Epithelial cell of prostate (primary cell): ENCODE measurements at places on chromosomes 3 and 15.

DNA sequence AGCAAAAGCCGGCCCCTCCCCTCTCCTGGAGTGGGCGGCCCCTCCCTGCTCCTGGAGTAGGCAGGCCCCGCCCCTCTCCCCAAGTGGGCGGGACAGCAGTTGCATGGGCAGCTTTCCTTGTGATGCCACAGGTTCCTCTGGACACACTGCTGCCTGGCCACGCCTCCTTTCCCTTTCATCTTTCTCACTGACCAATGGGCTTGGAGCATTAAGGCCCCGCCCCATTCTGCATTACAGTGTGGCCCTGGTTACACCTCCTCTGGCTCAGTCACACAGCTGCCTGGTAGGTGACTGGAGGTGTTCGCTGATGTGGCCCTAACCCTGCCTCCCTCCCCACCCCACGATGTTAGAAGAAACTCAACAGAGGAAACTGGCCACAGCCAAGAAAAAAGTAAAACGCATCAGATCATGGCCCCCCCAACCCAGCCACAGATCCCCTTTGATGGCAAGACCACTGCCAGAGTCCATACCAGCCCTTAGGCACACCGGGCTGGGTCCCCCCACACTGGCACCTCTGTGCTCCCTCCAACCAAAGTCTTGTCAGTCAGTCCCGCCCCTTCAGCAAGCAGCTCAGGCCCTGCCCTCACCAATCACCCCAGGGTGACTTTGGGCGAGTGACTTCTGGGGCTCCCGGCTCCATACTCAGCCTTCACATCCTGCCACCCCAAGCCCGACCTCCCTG lies 84.3 kb downstream of the ADAMTS7 start:
- DNase-seq = no peak

DNA sequence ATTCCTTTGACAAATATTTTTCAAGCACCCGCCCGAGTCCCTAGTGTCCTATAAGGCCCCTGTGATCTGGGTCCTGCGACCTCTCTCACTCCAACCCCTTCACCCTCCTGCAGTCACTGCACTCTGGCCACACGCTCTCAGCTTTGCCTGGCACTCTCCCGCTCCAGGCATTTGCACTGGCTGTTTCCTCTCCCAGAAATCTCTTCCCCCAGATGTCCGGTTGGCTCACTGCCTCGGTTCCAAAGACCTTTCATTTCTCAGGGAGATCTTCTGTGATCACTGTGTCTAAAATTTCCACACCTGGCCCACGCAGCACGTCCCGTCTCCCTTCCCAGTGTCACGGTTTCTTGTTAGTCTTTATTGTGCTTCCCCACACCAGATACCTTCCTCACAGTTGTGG lies 97.4 kb downstream of the WNT7A start:
- no peak for DNase-seq

DNA sequence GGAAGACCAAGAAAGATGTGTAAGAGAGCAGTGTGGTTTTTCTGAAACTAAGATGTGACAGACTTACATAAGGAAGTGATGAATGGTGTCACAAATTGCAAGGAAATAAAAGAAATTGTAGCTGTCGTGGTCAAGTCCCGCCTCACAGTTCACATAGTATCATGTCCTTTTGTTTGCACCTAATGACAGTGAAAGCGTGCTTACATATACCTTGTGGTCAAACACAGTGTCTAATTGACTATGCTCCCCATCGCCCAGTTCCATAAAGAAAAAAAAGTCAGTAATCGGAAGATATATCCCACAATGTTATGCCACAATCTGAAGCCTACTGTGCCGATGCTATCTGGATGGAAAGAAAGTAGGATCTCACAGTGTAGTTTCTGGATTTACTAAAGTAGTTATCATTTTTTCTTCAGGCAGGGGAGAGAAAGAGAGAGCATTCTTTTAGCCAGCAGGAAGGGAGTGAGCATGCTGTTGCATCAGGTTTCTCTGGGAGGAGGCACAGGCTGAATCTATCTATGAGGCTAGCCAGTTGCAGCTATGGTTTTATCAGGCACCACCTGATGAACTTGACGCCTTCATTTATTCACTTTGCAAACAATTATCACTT lies 9.8 kb upstream of the PLSCR1 start:
- DNase-seq = no peak

DNA sequence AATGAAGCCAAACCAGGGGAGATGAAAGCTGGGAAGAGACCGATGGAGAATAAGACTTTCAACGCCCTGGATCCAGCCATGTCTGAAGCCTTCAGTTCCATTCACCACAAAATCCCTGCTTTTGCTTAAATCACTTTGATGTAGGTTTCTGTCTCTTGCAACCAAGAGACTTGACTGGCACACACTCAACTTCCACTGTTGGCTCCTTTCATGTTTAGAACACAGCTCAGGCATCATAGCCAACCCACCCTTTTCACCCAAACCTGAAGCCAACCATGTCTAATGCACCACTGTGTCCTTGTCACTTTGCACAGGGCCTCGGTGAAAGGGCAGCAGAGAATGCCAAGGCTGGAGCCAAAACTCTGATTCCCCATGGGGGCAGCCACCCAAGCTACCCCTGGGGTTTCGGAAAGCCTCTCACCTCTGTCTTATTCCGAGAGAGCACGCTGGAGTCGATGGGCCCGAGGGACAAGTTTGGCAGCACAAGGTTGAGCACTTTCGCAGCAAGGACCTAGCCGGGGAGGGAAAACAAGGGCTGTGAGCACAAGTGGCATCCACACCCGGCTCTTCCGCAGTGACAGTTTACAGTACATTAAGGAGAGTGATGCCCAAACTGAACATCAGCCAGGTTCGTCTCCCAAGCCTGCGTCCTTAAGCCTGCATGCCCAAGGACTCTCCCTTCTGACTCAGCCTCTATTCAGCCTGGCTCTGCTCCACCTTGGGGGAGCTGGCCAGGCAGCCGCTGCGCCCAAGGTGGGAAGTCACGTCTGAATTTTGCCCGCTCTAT lies 37.6 kb downstream of the ABTB1 start:
- no peak for DNase-seq

GRCh38 chr3:137071104-137071503 lies 113.3 kb downstream of the IL20RB start:
- DNase-seq = no peak
